ENCODE measurements at places on chromosomes 1 and 21.

DNA sequence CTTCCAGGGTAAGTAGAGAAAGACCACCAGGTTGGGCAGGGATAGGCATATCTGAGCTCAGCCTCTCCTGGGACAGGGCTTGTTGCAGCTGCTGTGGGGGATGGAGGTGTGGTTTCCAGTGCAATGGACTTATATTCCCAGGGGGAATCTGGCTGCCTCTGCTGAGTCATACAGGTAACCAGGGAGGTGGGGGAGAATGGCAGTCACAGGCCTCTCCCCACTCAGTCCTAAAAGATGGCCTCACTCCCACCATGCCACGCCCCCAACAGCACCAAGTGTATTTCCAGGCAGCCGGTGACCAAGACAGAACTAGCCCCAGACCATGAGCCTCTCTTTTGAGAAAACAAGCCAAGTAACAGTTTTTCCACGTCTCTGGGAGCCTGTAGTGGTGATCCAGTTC lies 1240.7 kb downstream of the BRINP3 start:
- DNase-seq: no peak

DNA sequence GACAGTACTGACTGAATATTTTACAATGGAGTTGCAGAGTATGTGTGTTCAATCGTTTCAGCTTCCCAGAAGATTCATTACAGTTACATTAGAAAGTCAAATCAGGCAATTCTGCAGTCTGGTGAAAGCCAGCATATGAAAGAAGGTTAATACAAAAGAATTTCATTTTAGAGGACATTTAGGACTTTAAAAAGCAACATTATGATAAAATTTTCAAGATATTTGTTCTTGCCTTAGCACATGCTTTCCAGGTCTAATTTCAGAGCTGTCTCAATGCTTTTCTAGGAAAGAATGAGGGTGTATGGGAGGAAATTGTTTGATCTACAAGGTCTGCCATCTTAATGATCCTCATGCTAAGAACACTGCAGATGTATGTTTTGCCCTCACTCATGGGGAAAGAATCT lies 63.2 kb downstream of the RERE start:
- DNase-seq: no peak

DNA sequence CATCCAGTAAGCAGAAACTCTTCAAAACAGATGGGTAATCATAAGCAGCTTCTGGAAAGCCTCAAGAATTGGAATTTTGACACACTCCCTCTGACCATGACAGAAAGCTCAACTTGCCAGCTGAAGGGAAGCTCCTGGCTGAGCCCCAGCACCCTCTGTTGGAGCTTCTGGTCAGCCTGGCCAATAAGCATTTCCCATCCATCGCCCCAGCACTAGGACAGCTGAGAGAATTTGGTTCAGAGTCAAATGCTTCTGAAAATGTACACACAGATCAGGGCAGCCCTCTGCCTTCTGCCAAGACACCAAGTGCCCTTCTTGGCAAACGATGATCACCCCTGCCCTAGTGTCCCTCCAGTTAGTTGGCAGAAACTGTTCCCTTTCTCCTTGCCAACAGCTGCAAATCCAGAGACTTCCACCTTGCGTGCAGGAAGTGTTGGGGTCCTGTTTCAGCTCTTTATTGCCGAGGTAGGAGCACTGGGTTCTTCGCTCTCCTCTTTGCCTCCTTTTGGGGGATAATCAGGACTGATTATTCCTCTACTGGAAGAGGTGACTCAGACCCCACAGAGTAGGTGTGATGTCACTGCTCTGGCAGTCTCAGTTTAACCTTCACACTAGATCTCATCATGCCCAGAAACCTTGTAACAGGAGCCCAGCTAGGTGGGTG lies 11.9 kb downstream of the PIGV start:
- peak; percentile 69 for DNase-seq

- DNase-seq: peak; percentile 24
Observed at GRCh38 chr1:229388897-229389580, 44.9 kb downstream of the ACTA1 start.

DNA sequence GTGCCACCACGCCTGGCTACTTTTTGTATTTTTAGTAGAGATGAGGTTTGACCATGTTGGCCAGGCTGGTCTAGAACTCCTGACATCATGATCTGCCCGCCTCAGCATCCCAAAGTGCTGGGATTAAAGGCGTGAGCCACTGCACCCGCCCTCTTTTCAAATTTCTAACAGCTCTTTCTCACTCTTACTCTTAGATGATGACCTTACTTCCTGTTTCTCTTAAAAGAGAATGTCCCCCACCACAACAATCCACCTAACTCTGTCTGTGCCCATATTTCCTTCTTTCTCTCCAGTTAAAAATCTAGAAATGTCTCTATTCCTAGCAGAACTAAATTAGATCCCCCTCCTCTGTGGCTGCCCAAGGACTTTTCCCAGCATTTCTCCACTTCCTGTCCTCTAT lies 46.6 kb upstream of the RGS2 start:
- DNase-seq: no peak

GRCh38 chr1:118933051-118933781 lies 54.9 kb downstream of the TBX15 start:
- DNase-seq: no peak

- DNase-seq: no peak
Observed at GRCh38 chr21:36297406-36297937, 22.5 kb upstream of the MORC3 start.

DNA sequence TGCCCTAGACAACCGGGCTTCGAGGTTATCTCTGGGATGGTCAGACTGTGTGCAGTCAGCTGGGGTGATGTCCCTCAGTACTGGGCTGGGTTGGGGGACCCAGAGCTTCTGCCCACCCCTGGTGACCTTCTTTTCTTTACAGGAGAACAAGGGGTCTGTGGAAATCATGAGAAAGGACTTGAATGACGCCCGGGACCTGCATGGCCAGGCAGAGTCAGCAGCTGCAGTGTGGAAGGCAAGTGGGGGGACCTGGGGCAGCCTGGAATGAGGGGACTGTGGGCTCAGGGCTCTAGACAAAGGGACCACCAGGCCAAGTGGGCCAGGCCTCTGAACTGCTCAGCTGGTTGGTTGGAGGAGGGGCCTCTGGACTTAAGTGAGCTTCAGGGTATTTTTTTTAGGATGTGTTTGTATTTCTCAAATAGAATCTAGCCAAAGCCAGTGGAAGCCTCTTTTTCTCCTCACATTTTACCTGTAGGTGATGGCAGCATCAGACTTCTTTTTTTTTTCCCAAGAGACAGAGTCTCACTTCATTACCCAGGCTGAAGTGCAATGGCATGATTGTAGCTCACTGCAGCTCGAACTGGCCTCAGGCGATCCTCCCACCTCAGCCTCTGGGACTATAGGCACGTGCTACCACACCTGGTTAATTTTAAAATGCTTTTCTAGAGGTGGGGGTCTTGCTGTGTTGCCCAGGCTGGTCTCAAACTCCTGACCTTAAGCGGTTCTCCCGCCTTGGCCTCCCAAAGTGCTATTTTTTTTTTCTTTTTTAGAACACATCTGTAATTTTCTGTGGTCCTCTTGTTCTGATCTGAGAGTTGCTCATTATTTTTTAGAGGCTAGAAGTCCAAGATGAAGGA lies 1.9 kb downstream of the RNF187 start:
- no peak for DNase-seq

- no peak for DNase-seq
Observed at GRCh38 chr1:219582296-219582695, 30.6 kb downstream of the ZC3H11B start.

GRCh38 chr21:9760398-9761074 lies 760.8 kb upstream of the TPTE start:
- no peak for DNase-seq

DNA sequence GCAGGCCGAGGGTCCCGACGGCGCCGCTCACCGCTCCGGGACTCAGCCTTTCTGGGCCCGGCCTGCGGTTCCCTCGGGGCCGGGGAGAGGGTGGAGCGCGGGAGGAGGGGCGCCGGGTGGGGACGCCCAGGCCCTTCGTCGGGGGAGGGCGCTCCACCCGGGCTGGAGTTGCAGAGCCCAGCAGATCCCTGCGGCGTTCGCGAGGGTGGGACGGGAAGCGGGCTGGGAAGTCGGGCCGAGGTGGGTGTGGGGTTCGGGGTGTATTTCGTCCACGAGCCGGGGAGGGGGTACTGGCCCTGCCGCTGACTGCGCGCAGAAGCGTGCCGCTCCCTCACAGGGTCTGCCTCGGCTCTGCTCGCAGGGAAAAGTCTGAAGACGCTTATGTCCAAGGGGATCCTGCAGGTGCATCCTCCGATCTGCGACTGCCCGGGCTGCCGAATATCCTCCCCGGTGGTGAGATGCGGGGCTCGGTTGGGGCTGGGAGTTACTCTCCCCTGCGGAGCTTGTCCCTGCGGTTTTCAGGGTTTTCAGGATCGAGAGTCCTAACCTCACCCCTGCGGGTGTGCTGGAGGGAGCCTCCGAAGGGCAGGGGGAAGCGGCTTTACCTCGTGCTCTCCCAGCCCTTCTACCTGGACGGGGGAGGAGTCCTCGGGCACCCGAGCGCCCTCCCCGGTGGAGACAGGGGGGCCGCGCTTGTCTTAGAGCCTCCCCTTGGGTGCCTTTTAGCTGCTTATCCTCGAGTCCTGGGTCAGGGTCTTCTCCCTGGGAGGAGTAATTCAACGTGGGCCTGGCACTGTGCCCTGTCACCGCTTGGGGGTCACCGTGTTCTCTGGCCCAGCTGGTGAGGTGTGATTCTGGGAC lies 2.1 kb downstream of the SAMD11 start:
- DNase-seq: no peak

DNA sequence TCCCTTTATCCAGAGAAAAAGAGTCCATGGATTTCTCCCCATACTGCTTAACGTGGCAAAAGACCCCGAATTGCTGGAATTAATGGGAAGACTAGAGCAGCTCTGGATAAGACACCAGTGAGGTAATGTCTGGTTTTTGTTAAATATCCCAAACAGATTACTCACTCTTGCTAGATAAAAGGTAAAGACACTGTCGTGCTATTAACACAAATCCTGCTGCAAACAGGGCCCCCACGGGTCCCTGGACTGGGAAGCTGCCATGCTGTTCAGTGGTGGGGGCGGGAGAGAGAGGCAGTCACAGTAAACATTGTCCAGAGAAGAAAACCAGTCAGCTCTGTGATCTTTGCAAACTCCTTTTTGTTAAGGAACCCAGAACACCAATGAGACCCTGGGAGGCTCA lies 15.2 kb upstream of the SRP9 start:
- DNase-seq: no peak

DNA sequence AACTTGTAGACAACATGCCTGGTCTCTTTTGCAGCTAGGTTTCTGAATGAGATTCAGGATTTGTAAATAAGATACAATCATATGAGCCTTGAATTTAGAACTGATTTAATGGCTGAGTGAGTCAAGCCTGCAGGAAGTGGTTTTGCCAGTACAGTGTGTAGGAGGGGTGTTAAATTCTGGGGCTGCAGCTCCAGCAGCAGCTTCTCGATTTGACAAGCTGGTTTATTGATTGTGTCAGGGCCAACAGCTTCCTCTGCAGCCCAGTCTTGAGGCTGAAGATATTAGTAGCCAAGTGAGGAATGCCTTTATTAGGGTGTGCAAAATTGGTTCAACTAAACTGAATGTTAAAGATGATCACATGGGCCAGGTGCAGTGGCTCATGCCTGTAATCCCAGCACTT lies 11.5 kb upstream of the PLA2G5 start:
- no peak for DNase-seq

- DNase-seq: no peak
Observed at GRCh38 chr21:36964827-36965719, 1.4 kb downstream of the HLCS start.

DNA sequence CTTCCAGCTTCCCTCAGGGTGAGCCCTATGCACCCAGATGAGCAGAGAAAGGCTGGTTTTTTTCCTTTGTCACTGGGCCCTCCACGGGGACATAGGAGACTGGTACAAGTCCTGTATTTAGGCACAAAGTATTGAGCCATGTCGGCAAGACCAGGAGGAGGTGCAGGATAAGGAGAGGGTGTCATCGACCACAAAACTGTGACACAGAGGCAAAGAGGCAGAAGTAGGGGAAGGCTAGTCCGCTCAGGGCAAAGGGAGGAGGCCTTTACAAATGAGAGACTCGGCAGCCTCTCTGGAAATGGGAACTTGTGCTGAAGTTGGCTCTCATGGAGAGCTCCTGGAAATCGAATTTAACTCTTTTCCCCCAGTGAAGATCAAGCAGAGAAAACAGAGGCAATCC lies 70.7 kb upstream of the CAMK1G start:
- no peak for DNase-seq

DNA sequence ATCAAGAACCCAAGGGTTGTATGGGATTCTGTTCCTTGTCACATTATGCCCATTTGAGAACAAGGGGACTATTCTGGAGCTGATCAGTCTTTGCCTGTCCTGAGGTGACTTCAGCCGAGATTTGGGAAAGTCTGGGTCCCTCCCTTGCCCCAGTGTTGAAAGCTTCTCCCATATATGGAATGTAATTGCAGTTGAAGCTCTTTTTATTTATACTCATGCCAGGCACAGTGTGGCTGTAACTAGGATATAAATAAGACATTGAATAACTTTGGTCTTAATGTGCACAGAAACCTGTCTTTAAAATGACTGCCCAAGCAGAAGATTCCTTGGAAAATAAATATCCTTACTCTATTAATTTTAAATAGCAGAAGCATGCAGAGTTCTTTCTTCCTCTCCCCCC lies 15.2 kb downstream of the AKNAD1 start:
- no peak for DNase-seq

DNA sequence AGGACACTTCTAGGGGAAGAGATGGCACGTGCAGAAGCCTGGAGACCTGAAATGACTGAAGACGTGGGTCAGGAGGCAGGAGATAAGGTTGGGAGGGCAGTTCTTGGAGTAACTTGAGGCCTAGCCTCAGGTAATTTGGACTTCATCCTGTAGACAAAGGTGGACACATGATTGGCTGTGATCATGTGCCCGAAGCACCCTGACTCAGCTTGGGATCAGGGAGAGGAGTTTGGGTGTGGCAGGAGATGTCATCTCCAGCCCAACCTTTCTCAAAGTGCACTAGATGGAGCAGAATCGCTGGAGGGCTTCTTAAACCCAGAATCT lies 1.5 kb downstream of the SLC66A1 start:
- DNase-seq: no peak

GRCh38 chr1:76677416-76678405 lies 189.6 kb upstream of the ST6GALNAC5 start:
- no peak for DNase-seq

- DNase-seq: no peak
Observed at GRCh38 chr1:230717251-230717650, 3.3 kb upstream of the AGT start.

DNA sequence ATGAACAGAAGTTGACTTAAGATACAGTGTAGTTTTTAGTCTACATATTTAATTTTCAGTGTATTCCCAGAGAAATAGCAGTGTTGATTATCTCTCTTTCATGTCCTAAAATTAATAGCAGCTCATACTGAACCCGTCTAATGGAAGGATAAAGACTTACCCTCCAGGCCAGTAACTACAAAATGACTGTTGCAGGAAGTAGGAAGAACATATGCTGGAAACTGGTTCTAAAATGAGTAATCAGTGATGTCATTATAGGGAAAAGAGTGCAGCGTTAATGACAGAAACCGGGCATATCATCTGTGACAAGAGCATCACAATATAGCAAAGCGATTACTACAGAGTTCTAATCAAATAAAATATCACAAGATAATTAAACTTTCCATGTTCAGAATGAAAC lies 385.5 kb downstream of the SMYD3 start:
- DNase-seq: no peak

DNA sequence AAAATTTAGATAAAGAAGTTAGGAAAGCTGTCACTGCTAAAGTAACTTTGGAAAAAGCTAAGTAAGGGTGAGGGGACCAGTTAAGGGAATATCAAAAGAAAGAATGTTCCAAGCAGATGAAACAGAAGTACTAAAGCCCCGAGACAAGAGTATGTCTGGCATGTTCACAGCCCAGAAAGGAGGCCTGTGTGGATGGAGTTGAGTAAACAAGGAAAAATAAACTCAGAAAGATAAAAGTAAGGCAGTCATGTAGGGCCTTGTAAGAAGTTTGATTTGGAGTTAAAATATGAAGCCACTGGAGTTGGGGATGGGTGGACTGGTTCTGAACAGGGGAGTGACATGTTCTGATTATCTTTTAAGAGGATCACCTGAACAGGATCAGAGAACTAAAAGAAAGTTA lies 177.9 kb downstream of the CDC42BPA start:
- no peak for DNase-seq

All from AG09319 (cell line).